CD4-positive, alpha-beta T cell treated with Interferon alpha-2 for 1 hour (primary cell): ENCODE measurements at places on chromosomes 12 and 14.

- no peak for DNase-seq
Observed at GRCh38 chr14:65356327-65356836, 56.1 kb upstream of the FUT8 start.

- no peak for DNase-seq
Observed at GRCh38 chr12:64082866-64083268, 139.2 kb downstream of the KICS2 start.

GRCh38 chr12:27460471-27460978 lies 14.0 kb downstream of the SMCO2 start:
- DNase-seq: no peak

DNA sequence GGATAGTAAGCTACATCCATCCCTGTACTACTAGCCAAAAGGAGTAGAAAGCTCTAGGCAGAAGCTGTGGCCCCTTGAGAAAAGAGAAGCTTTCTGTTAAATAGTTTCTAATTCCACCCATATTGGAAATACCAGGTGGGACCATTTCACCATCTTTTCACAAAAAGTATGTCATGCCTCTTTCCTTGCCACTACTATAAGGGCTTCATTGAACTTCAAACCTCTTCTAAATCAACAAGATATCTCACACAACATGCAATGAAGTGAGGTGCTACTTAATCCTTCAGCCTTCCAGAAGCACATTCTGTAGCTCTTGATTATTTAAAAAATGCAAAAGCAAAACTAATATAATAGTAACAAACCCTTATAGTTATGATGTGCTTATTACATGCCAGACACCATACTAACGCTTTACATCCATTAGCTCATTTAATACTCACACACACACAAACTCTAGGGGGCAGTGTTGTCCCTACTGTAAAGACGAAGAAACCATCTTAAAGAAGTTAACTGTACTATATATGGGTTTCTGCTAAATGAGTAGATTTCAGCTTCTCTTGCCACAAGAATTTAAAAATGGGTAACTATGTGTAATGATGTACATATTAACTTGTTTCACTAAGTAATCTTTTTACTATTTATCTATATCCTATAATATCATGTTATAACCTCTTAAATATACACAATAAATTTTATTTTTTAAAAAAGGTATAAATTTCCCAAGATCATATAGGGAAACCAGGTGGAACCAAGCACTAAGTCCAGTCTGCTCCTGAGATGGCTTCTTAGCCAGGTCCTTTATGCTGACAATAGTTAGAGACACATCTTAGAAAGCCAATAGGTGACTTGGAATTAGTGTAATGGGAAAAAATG lies 124.4 kb downstream of the RPS29 start:
- peak; percentile 59 for DNase-seq

DNA sequence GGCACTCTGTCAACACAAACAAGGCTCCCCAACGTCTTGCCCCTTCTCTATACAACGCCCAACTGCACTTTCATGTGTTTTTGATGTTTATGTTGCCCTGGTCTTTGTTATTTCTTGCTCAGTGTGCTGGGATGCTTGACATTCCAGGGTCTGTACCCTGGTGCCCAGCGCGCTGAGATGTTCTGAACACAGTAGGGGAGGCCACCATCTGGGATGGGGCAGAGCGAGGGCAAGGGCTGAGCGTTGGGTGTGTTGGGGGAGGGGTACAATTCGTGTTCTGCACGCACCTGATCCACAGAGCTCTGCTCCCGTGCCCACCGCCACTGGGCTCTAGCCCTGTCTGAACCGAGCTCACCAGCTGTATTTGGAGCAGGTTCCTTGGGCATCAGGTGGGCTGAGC lies 52.9 kb downstream of the ISCA2 start:
- DNase-seq: no peak

GRCh38 chr12:123119808-123120207 lies 31.1 kb downstream of the PITPNM2 start:
- peak; percentile 23 for DNase-seq

- no peak for DNase-seq
Observed at GRCh38 chr14:94334872-94335271, 11.7 kb upstream of the SERPINA6 start.

DNA sequence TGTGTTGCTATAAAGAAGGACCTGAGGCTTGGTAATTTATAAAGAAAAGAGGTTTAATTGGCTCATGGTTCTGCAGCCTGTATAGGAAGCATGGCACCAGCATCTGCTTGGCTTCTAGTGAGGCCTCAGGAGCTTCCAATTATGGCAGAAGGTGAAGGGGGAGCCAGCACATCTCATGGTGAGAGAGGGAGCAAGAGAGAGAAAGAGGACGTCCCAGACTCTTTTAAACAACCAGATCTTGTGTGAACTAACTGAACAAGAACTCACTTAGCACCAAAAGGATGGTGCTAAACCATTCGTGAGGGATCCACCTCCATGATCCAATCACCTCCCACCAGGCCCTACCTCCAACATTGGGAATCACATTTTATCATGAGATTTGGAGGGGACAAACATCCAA lies 6.1 kb upstream of the SNAPC1 start:
- no peak for DNase-seq

DNA sequence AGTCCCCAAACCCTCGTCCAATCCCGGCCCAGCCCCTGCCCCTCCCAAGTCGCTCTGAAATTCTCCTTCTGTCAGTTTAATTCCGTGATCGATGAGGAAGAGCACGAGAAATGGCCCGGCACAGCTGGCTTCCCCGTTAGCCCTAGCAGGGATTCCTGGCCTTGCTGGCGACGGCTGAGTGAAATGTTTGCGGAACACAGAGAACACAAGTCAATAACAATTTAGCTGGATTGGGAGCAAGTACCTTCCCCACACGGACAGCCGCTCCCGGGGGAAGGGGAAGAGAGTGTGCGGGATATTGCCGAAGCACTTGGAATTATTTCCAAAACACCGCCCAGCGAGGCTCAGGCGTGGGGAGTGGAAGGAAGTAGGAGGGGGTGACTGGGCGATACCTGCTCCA lies 134.6 kb downstream of the RBM19 start:
- no peak for DNase-seq

DNA sequence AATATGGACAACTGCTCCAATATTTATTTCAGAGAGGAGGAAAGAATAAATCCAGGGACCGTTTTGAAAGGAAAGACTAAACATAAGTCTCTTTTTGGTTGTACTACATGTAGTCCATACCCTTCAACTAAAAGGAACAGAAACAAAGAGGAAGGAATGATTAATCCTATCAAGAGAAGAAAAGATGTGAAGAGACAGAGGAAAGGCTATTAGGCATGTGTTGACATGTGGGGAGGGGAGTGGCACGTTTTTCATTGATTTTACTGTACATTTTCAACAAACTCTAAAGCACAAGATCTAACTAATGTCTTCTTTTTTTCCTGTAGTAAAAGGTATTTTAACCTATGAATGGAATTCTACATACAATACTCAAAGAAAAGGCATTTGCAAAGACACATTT lies 85.6 kb downstream of the NAV3 start:
- no peak for DNase-seq

GRCh38 chr12:81792666-81793065 lies 33.5 kb upstream of the PPFIA2 start:
- DNase-seq: no peak

- DNase-seq: no peak
Observed at GRCh38 chr12:55933799-55934742, 3.1 kb downstream of the DGKA start.

DNA sequence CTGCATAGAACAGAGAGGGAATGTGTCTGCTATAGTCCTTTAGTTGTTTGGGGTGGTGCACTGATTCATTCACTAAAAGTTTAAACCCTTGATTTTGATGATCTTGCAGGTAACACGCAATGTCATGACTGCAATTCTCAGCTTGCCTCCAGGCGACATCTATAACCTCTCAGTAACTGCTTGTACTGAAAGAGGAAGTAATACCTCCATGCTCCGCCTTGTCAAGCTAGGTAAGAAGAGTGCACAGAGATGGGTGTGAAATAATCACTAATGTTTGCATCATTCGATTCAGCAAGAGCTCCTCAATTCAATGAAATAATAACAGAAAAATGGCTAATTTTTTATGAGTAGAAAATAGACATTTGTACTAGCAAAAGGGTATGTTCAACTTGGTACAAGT lies 203.7 kb downstream of the PTPRO start:
- DNase-seq: no peak

DNA sequence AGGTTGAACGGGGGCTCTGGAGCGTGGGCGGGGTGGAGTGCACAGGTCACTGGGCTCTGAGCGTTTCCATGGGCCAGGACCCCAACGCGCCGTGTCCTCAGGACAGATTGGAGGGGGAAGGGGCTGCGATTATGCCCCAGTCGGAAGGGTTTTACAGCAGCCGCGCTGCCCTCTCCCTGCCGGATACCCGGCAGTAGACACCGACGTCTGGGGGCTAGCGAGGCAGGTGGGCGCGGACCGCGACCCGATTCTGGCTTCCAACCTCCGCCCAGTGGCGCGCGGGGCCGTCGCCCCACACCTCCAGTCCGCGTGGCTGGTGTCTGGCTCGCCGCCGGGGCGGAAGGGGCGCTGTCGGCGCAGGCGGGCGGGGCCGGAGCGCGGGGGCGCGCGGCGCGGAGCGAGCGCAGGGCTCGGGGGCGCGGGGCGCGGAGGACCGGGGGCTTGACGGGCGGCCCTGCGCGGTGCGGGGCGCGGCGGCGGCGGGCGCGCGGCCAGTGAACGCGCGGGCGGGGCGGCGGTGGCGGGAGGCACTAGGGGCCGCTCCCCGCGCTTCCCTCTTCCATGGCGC lies 2.4 kb upstream of the KIF26A start:
- no peak for DNase-seq

GRCh38 chr14:64942531-64943111 lies at the start of gene GPX2:
Gene GPX2, minus strand, starts transcription at chr14:64942745. Its CDS starts 19 bp downstream, at chr14:64942726.
- DNase-seq: no peak

DNA sequence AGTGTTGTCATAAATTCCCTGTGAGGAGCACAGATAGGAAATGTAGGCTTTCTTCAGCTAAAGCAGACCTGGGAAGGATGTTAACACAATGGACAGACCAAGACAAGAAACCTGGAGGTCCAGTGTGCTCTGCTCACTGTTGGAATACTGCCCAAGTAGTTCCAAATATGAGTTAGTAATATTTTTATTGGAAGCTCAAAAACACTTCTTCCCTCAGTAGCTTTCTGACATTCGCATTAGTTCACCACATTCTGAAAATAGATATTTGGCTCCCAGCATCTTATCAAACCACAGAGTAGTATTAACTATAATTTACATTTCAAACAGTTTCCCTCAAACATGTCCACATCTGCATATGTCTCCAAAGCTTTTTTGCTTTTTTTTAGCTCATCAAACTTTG lies 74.8 kb upstream of the PYGL start:
- no peak for DNase-seq

- DNase-seq: no peak
Observed at GRCh38 chr14:37411079-37411735, 183.8 kb downstream of the FOXA1 start.

DNA sequence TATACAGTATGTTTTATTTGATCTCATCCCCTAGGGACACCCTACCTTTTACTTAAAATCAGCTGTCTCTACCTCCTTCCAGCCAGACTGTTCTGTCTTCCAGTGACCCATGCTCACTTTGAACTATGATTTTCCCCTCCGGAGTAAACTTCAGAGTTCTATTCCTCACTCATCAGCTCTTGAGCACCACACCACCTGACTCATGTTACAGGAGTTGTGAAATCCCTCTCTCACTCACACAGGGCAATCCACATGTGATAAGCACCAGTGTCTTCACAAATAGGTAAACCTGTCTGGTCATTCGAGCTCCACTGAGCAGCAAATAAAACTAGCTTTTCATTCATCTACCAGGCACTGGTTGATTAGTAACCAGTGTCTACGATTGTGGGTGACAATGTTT lies 177.3 kb upstream of the BMP4 start:
- no peak for DNase-seq

DNA sequence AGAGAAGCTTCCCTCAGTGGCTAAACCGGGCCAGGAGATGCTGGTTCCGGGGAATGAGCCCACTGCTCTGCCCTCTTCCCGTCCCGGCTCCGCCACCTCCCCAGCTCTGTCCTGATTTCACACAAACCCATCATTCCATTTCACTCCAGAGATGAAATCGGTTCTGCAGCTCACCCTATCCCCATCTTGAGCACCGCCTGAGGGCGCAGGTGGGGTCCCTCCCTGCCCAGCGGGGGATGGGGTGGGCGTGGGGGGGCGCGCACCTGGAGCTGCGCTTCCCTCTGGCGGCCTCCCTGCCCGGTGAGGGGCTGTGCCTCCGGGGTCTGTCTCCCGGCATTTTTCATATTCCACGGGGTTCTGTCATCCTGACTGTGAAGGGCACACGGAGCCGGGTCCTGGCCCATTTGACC lies 44.7 kb downstream of the NOC4L start:
- no peak for DNase-seq

DNA sequence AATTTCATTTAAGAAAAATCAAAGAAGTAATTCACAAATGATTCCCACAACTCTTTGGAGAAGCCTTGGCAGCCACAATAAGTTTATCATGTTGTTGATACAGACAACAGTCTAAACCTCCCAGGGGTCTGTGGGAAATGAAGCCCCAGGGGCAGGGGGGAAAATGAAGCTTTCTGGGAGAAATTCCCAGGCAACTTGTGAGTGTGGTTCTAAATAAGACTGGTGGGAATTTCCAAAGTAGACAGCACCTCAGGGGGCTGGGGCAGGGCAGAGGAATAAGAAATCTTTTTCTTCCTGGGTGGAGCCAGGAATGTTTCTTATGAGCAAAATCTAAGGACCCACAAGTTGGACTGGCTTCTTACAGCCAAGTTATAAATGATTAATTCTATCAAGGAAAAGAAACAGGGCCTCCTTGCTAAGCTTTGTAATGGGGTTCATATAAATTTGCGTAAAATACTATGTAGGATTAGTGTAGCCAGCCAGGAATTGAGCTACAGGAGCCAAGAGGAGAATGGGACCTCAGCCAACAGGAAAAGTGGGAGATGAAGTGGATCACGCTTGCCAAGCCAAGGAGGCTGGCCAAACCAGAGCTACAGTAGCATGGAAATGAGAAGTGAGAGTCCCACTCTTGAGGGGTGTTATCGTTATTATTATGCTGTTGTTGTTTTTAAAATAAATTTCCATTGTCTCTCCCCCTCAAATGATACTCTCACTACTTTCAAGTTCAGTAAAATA lies 182.9 kb upstream of the FAR2 start:
- DNase-seq: no peak

- no peak for DNase-seq
Observed at GRCh38 chr12:117513353-117513752, 151.9 kb upstream of the NOS1 start.

GRCh38 chr12:100442403-100442802 lies 31.3 kb upstream of the NR1H4 start:
- no peak for DNase-seq

GRCh38 chr14:52399921-52400595 lies 85.9 kb downstream of the PTGER2 start:
- no peak for DNase-seq

GRCh38 chr12:70246580-70246979 lies 3.3 kb downstream of the CNOT2 start:
- no peak for DNase-seq

GRCh38 chr12:124814741-124815613 lies 48.7 kb downstream of the SCARB1 start:
- no peak for DNase-seq
